RCC 7860 (cell line): ENCODE measurements at places on chromosomes 3 and 15.

DNA sequence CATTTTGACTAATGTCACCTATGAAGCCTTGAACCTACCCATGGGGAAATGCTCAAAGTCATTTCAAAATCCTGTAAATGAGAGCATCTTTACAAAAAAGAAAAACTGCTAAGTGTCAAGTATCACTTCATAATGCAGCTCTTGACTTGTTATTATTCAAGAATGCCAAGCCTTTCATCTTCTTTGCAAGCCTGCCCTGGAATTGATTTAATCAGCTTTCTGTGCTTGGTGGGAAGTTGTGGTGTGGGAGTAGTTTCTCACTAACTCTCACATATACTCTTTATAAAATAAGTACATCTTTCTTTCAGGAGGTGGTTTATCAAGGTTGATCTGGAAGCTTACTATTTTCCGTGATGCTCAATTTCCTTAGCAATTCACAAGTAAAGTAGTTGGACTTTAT, 43.6 kb downstream of the RYR3 start:
- no peak for DNase-seq

- DNase-seq = no peak
Measured at GRCh38 chr15:58309963-58310928, 121.5 kb upstream of the LIPC start.

DNA sequence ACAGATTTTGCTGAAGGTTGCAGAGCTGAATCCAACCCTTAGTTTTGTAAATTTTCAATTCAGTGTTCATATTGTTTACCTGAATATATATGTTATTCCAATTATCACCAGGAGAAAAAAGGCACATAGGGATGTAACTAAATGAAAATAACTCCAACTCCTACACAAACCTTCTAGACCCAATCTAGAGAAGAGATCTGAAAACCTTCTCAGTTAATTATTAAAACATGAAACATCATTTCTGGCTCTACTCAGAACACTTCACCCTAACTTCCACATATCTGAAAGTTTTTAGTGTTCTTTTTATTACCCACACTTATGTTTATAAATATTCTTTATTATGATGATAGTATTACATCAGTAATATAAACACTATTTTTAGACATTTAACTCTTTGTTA, 76.6 kb downstream of the LRRFIP2 start:
- DNase-seq = peak; percentile 39

GRCh38 chr3:183410280-183410679, 18.1 kb downstream of the MCF2L2 start:
- no peak for DNase-seq

- no peak for DNase-seq
Measured at GRCh38 chr3:191235331-191236314, 36.6 kb downstream of the OSTN start.

DNA sequence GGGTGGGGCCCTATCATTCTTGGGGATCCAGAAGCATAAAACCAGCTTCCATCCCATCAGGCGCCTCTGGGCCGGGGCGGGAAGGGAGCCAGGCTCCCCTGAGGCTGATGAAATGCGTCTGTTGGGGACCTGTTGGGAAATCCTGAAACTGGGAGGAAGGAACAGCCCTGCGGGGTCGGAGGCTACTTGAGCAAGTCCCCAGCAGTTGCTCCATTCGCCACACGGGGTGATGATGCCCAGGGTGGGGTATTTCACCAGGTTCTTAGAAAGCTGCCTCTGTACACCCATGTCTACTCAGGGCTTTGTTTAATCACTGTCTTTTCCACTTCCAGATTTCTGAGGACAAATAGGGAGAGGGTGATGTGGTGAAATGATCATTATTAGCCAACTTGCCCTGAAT, 25.4 kb upstream of the TSEN2 start:
- no peak for DNase-seq

GRCh38 chr3:73210759-73211158, 149.3 kb downstream of the EBLN2 start:
- DNase-seq = no peak

DNA sequence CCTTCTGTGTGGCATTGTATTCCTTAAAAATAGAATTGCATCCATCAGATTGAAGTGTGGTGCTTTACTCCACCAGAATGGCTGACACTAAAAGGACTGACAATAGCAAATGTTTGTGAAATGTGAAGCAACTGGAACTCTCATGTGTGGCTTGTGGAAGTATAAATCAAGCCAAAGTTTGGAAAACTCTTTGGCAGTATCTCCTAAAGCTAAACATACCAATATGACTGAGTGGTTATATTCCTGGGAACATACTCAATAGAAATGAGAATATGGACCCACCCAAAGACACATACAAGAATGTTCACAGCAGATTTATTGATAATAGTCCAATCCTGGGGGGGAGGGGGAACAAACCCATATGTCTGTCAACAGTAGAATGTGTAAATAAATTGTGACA, 87.1 kb downstream of the RARB start:
- no peak for DNase-seq

- DNase-seq = no peak
Measured at GRCh38 chr3:178109691-178110090, 426.5 kb upstream of the KCNMB2 start.

GRCh38 chr15:38226608-38227266, 25.9 kb upstream of the SPRED1 start:
- DNase-seq = peak; percentile 83

- no peak for DNase-seq
Measured at GRCh38 chr3:103644450-103644849, 1209.6 kb downstream of the ZPLD1 start.

- DNase-seq = no peak
Measured at GRCh38 chr3:13140596-13140995, 67.4 kb upstream of the IQSEC1 start.

DNA sequence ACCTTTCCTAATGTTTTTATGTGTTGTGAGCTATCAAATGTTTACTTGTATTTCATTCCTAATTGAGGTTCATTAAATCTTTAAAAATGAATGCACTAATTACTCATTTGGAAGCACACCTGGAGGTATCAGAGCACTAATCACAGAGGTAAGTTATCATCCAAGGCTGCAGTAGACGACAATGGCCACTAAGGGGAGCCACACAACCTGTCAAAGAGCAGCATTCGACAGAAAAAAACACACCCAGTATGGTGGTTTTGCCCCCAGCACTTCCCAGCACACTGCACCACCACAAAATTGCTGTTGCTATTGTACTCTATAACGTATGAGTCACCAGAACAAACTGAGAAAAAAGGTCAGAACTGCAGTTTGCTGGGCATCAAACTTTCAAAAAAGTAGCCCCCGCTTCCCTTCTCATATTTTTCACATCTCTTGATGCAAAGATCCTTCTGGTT, 205.9 kb upstream of the IGF1R start:
- peak; percentile 60 for DNase-seq

GRCh38 chr15:86121568-86122225, 42.0 kb downstream of the AGBL1 start:
- DNase-seq = no peak

GRCh38 chr3:103495186-103495585, 1060.4 kb downstream of the ZPLD1 start:
- DNase-seq = no peak

DNA sequence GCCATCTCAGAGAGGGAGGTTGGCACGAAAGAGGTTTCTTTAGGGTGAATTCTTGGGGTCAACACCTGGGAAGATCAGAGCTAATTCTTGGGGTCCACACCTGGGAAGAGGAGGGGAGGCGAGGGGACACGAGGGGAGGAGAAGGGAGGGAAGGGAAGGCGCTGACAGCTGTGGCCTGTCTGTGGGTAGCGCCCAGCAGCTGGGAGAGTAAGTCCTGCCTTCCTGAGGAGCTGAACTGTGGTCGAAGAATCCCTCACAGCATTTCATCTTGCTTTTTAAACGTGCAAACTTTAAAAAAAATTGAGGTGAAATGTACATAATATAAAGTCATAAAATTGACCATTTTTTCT, 63.2 kb upstream of the CGNL1 start:
- no peak for DNase-seq

DNA sequence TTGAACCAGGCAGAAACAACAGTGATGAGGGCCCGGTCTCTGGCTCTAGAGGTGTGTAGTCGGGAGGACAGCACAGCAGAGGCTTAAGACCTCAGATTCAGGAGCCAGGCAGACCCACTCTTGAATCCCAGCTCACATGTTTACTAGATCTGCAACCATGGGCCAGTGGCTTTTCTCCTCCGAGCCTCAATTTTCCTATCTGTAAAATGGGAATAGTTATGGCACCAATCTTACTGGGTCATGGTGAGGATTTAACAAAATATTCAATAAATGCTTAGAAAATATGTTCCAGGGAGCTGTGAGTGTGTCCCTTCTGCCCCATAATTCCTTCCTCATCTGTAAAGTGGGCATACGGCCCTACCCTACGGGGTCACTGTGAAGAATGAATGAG, 506.9 kb downstream of the SHQ1 start:
- no peak for DNase-seq

- peak; percentile 72 for DNase-seq
Measured at GRCh38 chr15:34437687-34438086, at the start of gene GOLGA8A. Gene GOLGA8A (minus strand): TSS chr15:34437808. CDS start chr15:34389691, 48,117 bp downstream.

- DNase-seq = no peak
Measured at GRCh38 chr15:87343966-87344365, 912.6 kb downstream of the NTRK3 start.

- no peak for DNase-seq
Measured at GRCh38 chr3:180414157-180414556, 187.8 kb upstream of the TTC14 start.

DNA sequence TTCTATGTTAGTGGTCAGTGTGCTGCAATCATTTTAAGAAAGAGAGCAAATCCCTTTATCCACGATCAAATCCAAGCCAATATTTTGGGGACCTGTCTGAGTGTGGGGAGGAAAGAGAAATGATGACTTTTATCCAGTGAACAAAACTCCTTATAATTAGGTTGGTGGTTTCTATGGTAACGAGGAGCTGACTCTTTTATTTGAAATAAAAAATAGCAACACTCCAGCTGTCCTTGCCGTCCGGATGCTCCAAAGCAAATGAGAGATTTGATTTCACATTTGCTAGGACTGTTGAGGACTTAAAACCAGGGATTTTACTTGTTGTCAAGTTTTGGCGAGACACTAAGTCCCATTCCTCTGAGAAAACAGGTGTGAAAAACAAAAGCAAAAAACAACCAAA, 154.0 kb upstream of the PRICKLE2 start:
- no peak for DNase-seq

GRCh38 chr15:70525551-70525950, 237.8 kb downstream of the UACA start:
- DNase-seq = no peak

- no peak for DNase-seq
Measured at GRCh38 chr3:107919239-107919638, 171.6 kb downstream of the CD47 start.

DNA sequence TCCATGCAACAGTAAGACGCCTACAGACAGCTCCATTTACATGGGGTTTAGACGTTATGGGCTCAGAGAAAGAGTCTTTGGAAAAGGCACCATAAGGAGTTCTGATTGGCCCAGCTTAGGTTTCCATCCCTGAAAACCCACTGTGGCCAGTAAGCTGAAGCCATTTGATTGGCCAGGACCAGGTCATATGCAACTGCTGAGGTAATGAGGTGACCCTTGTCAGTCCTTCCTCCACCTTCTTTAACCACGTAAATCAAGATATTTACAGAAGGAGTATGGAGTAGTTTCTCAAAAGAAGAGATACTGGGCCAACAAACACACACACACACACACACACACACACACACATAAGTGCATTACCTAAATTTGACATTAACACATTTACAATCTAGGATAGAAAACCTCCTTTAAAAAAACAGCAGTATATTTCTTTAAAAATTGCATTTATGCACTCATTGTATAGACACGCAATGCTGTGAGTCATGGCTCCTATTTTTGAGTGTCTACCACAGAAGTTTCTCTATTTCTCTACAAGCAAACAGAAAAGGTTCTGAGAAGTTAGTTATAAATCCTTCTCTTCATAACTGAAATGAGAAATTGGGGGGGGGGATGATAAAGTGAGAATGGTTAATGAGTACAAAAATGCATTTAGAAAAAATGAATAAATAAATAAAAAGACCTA, 16.3 kb upstream of the MB21D2 start:
- no peak for DNase-seq

GRCh38 chr3:14831916-14832450, 13.2 kb downstream of the FGD5 start:
- DNase-seq = no peak

DNA sequence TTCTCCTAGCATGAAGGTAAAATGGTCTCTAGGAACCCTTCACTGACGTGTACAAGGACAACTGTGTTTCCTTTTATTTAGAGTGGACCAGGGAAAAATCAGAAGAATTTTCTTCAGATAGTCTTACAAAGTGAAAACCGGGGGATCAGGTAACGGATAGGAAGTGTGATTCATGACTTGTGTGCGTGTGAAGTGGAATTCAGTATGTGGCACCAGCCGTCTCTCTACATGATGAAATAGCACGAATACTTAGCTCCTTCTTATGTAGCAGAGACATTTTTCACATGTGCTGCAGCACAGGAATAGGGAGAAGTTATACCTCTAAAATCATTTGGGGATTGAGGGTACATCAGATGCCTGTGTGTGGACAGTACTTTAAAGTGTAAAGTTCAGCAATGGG, 159.2 kb downstream of the MEX3B start:
- DNase-seq = no peak

- no peak for DNase-seq
Measured at GRCh38 chr3:50674349-50675178, at the start of gene DOCK3. Gene DOCK3 (plus strand): TSS chr3:50674927. CDS start chr3:50675264, 337 bp downstream.

GRCh38 chr3:146382386-146382785, 87.0 kb downstream of the PLSCR2 start:
- no peak for DNase-seq

DNA sequence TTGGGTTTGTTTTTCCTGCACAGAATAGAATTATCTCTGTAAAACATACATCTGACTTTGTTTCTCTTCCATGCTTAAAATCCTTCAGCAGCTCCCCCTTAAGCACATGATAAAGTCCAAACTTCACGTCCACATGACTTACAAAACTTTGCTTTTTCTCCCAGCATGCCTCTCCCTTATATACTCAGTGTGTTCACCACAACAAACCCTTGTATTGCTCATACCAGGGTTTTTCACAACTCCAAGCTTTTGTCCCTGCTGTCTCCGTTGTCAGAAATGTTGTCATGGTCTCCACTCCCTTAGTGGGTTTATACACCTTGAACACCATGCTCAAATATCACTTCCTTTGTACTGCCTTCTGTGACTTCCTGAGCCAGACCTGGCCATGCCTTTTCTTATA, 91.1 kb upstream of the MITF start:
- no peak for DNase-seq

DNA sequence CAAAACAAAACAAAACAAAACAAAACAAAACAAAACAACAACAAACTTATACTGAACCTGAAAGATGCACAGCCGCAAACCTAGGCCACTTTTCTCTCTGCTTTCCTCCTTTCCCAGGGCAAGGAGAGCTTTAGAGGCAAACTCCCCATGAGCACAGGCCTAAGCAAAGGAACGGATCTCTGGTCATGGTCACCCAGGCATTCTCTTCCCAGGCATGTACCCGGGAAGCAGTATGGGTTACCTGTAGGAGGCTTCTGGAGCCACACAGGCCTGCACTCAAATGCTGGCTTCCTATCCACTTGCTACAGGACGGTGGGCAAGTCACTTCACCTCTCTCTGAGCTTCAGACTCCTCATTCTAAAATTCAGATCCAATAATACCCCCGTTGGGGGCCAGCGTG, 171.8 kb downstream of the SMAD6 start:
- DNase-seq = no peak
